Epithelial cell of proximal tubule (primary cell): ENCODE measurements at places on chromosomes 5 and 9. TPM values are rescaled to one million over a fixed set of nuclear protein-coding genes. Genes with fewer than 3 reads are reported as not detected.

DNA sequence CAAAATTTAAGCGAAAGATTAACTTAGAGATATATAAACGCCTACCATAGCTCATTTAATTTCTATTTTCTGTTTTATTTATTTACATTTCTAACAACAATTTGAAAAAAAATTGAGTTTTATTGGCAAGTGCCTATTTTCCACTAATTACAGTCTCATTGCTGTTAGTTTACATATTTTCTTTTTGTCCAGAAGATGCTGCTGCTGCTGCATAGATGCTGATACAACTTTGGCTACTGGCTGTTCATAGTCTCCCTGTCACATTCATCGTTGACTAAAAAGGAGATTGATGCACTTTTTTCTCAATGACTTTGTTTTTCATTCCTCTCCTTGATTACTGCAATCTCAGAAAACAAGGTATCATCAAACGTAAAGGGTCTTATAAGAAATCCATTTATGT, 235.4 kb downstream of the CDH9 start:
- no peak for DNase-seq

DNA sequence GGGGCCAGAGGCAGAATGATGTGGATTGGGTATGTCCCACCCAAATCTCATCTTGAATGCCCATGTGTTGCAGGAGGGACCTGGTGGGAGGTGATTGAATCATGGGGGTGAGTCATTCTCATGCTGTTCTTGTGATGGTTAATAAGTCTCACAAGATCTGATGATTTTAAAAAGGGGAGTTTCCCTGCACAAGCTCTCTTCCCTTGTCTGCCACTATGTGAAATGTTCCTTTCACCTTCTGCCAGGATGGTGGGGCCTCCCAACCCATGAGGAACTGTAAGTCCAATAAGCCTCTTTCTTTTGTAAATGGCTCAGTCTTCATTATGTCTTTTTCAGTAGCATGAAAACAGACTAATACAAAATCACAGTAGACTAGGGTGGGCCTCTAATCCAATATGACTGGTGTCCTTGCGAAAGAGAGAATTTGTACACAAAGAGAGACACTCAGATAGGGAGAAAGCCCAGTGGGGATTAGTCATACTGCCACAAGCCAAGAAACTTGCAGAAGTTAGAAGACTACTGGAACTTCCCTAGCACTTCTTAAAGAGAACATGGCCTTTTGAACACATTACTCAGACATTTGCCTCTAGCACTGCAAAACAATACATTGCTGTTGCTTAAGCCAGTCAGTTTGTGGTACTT, 68.4 kb downstream of the ANXA1 start:
- peak; percentile 95 for DNase-seq

GRCh38 chr5:88108490-88109279, 160.0 kb downstream of the TMEM161B start:
- DNase-seq, result no peak

DNA sequence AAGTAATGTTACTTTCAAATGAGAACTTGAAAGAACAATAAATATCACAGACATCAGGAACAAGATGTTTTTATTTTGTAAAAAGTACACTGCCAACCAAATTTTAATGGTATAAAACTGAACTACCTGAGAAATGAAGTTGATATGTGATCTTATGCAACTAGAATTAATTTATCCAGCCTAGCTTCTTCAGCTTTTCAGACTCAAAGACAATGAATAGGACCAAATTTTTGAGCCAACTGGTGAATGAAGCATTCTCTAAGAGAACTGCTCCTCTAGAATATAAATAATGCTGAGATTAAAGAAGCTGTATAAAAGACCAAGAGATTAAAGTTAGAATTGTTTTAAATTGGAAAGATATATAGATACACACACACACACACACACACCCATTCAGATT, 9.9 kb downstream of the CDC14B start:
- DNase-seq, result no peak

GRCh38 chr9:89476546-89476945, 21.4 kb downstream of the SEMA4D start:
- DNase-seq, result no peak

- DNase-seq, result no peak
Observed at GRCh38 chr9:98117984-98118639, 910 bp downstream of the TRIM14 start.

DNA sequence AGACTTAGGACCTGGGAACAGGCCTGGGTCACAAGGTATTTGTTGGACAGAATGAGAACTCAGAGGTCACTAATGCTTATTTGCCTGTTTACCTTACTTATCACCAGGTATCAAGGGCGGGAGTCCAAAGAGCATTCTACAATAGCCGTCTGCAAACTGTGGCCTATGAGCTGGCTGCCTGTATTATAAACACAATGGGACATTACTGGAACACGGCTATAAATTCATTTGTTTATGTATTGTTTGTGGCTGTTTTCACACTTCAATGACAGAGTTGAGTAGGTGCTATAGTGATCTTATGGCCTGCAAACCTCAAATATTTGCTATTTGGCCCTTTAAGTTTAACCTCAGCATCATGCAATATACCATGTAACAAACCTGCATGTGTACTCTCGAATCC, 76.6 kb upstream of the ASTN2 start:
- DNase-seq, result no peak

GRCh38 chr9:101787891-101788290, 49.4 kb upstream of the GRIN3A start:
- no peak for DNase-seq

DNA sequence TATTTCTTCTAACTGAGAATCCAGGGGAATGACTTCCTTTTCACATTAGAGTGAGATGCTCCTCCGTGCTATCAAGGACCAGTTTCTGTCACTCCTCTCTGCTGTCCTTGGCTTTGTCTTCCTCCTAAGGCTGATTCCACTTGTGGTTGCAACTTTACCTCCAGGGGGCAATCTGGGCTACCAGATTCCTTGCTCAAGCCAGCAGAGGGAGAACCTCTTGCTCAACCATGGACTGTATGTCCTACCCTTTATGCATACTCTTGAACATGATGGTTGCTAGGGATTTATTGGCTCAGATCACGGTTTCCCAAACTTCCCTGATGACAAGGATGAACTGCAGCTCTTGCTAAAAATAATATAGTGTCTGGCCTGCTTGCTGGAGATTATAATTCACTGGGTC, 24.0 kb downstream of the NNT start:
- DNase-seq, result no peak

GRCh38 chr5:40681363-40682153, 1.8 kb downstream of the PTGER4 start:
- DNase-seq, result no peak

KCNT1 gene
- total RNA-seq, result not detected in 2 replicates

MATR3 gene
- 175 and 183 TPM in 2 replicates for total RNA-seq

SLC36A1 gene
- total RNA-seq, result 2.4 and 4.6 TPM in 2 replicates

ECM2 gene
- not detected in 2 replicates for total RNA-seq

COL27A1 gene
- total RNA-seq, result 8.5 and 9.1 TPM in 2 replicates

CDX1 gene
- total RNA-seq, result not detected in 2 replicates

IL3 gene
- not detected in 2 replicates for total RNA-seq
